NT2/D1 (cell line): ENCODE measurements at places on chromosomes 11 and 22.

GRCh38 chr22:20109411-20110358 is 6.2 kb upstream of the RANBP1 start:
- no peak for DNase-seq

DNA sequence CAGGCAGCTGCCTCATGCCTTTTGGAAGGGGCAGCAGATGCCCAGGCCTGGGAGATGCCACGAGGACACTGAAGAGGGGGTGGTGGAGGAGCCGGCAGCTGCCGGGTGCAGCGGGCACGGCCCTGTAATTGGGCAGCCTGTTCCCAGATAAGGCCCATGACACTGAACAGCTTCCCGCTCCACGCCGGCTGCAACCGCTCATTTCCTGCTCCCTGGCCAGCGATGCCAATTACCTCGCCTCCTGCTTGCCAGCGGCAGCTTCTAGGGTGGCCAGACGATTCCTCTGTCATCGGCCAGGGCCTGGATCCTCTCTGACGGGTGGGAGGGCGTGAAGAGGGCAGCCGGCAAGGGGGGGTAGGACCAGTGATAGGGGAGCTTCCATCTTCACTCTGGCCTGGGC is 22.8 kb downstream of the FLRT1 start:
- no peak for DNase-seq

DNA sequence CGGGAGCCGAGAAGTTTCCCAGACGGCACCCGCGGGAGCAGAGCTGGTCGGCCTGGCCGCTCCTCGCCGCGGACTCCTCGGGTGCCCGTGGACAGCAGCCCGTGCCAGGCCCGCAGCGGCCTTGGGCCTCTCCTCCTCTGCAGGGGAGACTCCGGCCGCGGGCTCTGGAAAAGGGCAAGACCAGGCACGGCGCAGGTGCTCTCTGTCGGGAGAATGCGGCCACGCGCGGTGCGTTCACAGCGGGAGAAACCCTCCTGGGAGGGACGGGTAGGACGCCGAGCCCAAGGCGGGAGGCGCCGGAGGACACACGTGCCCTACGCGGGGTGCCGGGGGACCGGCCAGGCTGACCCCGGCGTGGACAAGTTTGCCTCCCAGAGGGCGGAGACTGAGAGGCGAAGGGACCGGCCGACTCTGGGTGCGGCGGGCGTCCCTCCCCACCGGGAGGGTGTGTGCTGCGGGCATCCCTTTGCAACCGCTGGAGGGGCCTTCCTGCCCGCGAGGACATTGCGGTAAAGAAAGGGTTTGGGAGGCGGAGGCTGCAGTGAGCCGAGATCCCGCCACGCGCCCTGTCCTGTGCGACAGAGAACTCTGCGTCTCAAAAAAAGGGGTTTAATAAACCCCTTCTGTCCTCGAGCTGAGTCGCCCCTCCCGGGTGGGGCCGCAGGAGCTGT is 2.3 kb downstream of the IFITM1 start:
- no peak for DNase-seq

DNA sequence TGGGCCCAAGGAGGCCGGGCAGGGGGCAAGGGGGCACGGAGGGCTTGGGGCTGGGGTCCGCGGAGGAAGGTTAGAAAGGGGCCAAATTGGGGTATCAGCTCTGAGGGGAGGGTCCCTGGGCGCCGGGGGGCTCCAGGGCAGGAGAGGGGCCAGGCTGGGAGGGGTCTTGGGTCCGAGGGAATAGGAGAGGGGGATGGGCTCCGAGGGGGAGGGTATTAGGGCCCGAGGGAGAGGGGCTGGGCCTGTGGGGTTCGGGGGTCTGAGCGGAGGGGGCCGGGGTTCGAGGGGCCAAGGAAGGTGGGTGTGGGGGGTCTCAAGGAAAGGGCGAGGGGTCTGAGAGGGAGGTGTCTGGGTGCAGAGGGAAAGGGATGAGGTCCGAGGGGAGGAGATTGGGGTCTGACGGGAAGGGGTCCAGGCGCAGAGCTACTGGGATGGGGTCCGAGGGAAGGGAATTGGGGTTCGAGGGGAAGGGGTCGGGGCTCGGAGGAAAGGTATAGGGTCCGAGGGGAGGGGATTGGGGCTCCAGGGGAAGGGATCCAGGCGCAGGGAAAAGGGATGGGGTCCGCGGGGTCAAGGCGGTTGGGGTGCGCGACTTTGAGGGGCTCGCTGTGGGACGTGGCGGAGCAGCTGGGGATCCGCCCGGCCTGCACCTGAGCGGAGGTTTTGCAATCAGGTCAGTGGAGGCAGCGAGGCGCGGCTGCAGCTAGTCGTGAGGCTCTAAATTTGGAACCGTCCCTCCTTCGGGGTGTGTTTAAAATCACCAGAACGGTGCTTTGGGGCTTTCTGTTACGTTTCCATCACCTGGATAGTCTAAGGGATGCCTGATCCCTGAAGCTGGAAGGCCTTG is 728 bp downstream of the CTTN start:
- no peak for DNase-seq

DNA sequence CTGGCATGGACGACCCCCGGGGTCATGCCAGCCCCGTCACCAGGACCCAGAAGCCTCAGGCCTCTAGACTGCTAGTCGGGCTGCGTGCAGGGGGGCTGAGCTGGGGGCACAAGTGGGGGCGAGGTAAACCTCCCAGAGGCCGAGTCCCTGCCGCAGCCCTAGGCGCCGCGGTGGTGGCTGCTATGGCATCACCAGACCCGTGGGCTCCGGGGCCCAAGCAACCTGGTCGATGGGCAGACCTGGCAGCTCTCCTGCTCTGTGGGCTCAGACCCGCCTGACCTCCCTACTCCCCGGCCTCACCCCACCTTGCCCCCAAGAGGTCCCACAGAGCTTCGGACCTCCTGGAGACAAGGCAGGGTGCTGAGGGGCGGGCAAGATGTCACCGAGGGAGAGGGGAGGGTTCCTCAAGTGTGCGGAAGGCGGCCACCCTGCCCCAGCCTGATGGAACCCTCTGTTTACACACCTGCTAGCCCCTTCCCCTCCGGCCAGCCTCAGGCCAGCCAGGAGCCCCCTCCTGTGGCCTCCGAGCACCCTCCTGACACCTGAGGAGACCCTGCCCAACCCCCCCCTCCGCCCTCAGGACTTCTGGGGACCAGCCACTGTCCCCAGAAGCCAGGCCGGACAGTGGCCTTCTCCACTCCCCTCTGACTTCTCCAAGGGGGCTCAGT is 9.4 kb downstream of the IGF2 start:
- DNase-seq: no peak

GRCh38 chr22:37043828-37044538 is 7.6 kb upstream of the KCTD17 start:
- no peak for DNase-seq

- no peak for DNase-seq
Measured at GRCh38 chr11:67545280-67545679, 22.0 kb upstream of the CABP2 start.

- peak; percentile 48 for DNase-seq
Measured at GRCh38 chr11:64088162-64089026, 52.7 kb downstream of the FLRT1 start.

GRCh38 chr11:93169950-93170561 is 27.7 kb downstream of the SLC36A4 start:
- DNase-seq: peak; percentile 15

- DNase-seq: no peak
Measured at GRCh38 chr11:133107136-133107535, 425.2 kb downstream of the OPCML start.

GRCh38 chr11:7469351-7469865 is 15.9 kb upstream of the OLFML1 start:
- no peak for DNase-seq
